ENCODE measurements at places on chromosomes 3 and 15.

DNA sequence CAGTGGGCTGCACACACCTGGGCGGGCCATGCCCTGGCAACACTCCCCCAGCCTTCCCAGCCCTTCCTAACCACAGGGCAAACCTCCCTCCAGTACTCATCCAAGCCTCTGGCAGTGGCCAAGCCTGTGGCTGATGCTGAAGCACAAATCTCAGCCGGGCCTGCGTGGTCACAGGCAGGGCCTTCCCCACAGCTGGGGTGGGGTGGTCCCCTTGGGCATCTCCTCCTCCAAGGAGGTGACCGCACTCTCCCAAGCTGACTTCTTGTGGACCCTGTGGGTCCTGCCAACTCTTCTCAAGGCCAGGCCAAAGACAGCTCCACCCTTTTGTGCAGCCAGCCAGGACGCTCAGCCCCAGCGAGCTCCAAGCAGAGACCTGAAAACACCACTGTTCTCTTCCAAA, 21.4 kb downstream of the GRAMD2A start:
- no peak for DNase-seq

DNA sequence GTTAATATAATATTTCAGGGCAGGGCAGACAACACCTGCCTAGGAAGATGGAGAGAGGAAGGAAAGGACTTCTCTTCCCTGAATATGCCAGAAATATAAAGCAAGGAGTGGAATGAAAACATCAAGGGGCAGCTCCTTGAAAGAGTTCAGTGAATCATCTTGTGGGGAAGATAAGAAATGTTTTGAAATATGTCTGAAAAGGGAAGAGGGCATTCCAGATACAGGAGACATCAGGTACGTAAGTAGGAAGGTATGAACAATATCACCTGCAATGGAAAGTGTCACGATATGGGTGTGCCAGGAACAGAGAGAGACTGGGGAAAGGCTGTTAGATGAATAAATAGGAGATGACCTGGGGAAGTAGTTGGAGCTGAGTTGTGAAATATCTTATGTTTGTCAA, 75.8 kb upstream of the WDR72 start:
- DNase-seq = no peak

- DNase-seq = no peak
Measured at GRCh38 chr3:138404121-138404520, 30.3 kb upstream of the ESYT3 start.

GRCh38 chr15:87167706-87168105, 1088.0 kb downstream of the AGBL1 start:
- no peak for DNase-seq

GRCh38 chr3:68953816-68954444, 21.6 kb upstream of the TAFA4 start:
- DNase-seq = peak; percentile 26

GRCh38 chr3:102084704-102085103, 235.4 kb downstream of the NFKBIZ start:
- DNase-seq = no peak

DNA sequence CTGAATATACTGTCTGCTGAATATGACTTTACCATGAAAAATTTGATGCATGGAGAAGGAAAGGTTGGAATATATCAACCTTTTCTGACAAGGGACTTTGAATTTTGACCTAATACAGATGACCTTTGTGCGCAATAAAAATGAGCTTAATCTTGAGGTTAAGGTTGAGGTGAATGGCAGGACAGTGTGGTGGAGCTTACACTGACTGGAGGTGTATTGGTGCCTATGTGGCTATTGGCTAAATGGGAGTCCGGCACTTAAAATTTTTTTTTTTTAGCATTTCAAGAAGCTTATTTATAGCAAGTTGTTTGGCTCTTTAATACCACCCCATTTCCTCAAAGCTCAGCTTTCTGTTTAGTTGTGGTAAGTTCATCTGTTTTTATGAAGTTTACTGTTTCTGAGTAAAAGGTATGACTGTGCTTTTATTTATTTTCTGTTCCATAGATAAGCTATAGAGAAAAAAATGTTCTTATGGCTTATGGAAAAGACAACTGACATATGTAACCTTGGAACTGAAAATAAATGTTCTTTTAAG, 15.2 kb downstream of the CDIN1 start:
- no peak for DNase-seq

DNA sequence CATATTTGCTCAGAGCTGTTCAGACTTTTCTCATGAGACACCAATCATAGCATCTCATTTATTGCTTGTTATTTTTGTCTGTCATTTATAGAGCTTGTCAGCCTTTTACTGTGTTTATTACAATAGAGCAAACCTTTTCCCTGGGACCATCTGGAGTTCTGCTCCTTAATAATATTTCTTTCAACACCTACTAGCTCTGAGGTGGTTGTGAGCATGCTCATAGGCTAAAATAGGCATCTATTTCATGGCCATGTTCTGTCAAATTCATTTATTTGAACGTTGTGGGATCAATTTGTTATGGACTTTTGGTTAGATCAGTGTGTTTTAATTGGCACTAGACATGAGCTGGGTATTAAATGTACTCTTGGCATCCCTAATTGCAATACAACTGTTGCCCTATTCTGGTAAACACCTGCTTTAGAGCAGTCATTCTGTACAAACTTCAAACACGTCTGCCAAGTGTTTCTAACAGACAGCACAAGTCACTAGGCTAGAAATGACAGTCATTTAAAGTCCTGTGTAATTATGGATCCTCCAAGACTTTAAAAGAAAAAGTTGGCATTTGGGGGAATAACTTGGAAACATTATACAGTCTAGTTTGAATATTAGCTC, 766.3 kb downstream of the ZNF385D start:
- DNase-seq = no peak

All from SK-N-MC (cell line).